ENCODE measurements at places on chromosomes 7 and 10.

DNA sequence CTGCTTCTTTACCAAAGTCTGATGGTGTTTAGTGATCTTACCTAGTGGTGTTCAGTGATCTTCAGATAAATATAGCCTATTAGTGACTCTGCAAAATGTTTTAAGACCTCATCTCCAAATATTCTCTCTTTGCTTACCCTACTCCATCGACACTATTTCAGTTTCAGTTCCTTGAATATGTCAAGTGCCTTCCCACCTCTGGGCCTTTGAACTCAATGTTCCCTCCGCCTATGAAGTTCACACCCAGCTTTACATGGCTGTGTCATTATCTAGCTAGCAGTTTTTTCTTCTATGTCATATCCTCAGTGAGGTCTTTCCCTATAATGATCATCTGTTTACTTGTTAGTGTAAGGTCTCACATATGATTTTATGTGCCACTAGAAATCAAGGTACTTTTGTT lies 322.6 kb downstream of the DGKB start:
- DNase-seq, result no peak

- no peak for DNase-seq
Observed at GRCh38 chr10:59536167-59537014, 173.3 kb downstream of the SLC16A9 start.

DNA sequence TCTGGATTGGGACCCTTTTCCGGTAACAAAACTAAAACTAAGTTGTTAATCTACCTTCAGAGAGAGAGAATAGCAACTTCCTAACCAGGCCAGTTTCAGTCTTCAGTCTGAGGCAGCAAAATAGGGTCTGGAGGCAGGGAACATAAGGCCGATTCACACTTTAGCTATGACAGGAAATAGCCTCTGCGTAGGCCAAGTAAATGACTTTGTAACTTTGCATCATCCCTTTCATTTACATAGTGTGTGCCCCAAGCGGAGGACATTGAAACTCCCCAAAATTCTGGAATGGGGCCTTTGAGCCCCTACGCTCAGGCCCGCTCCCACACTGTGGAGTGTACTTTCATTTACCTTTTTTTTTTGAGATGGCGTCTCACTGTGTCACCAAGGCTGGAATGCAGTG lies 1.7 kb upstream of the UPP1 start:
- no peak for DNase-seq

- no peak for DNase-seq
Observed at GRCh38 chr10:3412071-3412582, 239.5 kb upstream of the PITRM1 start.

DNA sequence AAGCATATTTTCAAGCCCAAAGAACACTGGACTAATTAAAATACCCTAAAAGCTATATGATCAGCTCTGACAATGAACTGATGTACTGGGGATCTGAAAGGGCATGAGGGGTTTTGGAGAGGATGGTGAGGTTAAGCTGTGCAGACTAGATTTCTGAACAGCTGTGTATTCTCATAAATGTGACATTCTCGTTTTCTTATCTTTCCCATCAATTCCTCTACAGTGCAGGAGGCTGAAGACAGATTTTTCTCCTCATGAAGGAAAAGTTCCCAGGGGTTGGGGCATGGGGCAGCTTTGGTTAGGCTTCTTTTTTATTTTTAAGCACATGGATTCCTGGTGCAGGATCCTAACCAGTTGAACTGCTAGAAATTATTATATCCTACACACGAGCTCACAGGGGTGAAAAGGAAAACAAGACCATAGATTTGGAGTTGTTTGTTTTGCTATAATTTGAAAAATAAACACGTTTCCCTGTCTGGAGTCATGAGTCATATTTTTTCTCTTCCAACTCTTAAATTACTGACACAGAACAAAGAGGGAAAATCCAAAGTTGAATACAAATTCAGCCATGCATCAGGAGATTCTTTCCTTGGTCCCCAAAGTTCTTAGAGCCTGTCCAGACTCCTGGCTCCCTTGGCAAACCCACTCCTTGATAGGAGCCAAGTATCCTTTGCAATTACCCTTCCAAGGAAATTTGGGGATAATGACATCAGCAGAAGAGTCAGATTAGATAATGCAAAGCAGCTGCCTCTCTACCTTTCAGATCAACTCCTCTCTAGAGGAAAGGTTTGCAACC lies 147.7 kb upstream of the NPVF start:
- DNase-seq, result no peak

DNA sequence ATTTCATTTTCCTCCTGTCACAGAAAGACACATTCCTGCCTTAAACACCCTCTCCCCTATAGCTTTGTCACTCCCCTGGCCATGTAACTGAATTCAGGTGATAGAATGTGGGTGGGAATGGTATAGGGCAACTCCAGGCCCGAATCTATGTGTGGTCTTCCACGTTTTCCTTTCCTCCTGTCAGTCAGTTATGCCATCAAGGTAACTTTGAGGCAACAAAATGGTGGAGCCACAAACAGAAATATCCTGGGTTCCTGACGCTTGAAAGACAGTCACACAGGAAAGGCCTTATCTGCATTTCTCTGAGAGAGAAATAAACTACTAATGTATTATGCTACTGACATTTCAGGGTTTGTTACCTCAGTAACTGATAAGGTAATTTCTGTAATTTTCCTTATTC lies 326.8 kb downstream of the HPSE2 start:
- DNase-seq, result no peak

DNA sequence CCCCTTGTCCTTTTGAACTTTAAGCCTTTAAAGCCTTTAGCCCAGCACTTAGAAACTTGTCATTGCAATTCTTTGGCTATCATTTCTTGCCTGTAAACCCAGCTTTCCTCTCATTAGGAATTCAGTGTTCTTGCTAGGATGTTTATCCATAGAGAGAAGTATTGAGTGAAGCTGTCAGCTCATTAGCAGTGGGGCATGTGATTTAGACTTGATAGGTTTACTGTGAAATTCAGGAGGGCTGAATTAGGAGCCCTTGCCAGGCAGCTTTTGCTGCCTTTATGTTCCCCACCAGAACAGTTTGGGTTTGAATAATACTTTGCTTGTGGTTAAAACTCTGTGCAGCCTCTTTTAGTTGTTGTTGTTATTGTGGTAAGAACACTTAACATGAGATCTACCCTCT lies 39.5 kb downstream of the LHFPL3 start:
- DNase-seq, result no peak

GRCh38 chr10:48551861-48552591 lies 52.8 kb downstream of the ARHGAP22 start:
- DNase-seq, result no peak

GRCh38 chr10:32298075-32298812 lies 48.7 kb downstream of the EPC1 start:
- DNase-seq, result no peak

- no peak for DNase-seq
Observed at GRCh38 chr7:139745678-139746143, 32.1 kb downstream of the HIPK2 start.

DNA sequence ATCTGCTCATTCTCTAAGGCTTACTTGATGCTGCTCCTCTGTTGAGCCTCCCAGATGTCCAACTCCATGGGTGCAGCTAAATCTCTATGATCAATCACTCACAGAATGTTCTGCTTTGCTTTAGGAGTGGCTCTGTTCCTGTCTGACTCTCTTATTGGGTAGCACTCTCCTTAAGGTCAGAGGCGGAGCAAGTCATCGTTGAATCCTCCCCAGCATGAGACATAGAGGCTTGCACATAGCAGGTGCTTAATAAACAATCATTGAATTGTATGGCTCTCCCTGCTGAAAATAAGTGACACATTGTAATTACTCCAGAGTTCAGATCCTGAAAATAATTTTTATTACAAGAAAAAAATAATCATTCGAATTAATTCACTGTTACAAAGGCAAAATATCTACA lies 69.7 kb downstream of the NPS start:
- no peak for DNase-seq

- no peak for DNase-seq
Observed at GRCh38 chr10:130074639-130075038, 36.0 kb downstream of the C10orf143 start.

DNA sequence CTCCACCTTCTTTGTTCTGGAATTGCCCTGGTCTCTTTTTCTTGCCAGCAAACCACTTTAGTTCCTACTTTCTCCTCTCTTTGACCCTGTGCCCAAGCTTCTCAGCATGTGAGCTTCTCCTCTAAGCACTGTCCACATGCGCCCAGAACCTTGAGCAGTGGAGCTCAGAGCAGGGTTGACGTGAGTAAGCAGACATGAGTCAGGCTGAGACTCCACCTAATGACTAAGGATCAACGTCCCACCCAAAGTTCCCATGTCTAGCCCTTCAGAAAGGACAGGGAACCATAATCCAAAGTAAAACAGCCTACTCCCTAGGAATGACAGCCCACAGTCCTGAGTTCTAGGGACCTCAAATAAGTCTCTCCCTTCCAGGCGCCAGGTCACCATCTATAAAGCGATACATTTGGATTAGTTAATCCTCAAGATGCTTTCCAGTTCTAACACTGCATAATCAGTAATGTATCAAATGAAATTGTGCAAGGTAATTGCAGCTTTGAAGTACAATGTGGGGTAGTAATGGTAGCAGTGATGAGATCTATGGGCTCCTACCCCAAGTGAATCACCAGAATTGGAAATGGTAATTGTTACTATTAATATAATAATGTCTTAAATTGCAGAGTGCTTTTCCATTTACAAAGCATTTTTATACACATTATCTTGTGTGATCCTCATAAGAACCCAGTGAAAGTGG lies 44.5 kb downstream of the KCNMA1 start:
- no peak for DNase-seq

GRCh38 chr10:97766996-97767924 lies 4.5 kb downstream of the SFRP5 start:
- no peak for DNase-seq

DNA sequence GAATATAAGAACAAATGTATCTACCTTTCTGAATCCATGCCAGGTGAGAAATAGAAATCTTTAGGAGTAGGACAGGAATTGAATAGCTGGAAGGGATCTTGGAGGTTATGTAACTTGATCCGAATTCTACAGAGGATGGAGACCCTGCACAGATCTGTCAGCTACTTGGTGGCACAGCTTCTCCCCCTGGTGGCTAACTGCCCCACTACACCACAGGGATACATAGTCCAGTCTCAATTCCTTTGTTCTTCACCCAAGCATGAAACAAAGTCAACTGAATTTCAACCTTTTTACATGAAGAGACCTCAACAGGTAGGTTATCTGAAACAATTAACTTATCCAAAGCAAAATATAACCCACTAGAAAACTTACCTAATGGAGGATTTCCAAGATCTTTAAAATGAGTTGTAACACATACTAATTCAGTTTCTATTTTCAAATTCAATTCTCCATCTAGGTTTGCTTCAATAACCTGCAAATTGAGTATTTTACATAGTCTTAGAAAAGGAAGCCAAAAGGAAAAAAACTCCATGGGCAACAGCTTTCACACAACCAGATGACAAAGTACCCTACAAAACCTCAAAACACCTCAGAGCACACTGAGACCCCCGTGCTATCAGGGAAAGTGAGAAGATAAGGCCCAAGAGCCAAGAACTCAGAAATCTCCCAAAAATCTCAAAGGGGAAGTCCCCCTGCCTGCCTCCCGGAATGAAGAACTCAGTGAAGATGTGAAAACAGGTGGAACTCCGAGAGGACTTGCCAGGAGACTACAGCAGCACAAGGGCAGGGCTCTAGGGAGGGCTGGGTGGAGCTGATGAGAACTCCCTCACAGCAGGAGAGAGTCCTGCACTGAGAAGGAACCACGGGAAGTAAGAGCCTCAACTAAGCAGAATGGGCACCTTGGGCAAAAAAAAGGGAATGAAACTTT lies 10.3 kb downstream of the HUS1 start:
- no peak for DNase-seq

DNA sequence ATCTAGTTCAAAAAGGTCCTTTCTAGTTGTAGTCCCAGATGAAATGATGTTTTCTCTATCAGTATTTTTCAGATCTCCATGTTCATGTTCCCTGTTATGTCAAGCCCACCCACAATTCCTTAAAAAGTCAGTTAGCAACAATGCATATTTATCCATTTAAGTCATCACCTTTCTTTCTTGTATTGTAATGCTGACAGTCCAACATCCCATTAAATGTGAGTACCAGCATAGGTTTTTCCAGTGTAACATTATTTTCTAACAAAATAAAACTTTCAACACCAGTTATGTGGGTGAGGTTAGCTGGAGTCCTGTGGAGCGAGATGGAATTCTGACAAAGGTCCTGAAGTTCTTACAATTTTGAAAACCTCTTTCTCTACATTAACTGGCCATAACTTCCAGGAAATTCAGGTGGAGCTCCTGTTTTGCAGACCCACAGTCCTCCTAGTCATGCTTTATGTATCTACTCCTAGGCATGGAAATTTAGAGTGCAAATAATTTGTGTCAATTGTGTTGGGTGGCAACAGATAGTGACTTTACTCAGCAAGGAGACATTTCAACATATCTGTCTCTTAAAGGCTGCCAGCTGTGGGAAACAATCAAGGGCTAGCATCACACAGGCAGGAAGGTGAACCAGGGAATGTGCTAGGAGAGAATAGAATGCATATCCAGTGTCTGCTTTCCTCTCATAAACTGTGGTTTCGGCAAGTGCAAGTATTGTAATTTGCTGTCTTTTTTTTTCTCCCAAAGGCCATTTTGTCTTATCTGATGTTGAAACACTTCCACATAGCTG lies 162.6 kb downstream of the MTERF1 start:
- no peak for DNase-seq

GRCh38 chr10:43338117-43338516 lies 33.3 kb upstream of the FXYD4 start:
- DNase-seq, result no peak

DNA sequence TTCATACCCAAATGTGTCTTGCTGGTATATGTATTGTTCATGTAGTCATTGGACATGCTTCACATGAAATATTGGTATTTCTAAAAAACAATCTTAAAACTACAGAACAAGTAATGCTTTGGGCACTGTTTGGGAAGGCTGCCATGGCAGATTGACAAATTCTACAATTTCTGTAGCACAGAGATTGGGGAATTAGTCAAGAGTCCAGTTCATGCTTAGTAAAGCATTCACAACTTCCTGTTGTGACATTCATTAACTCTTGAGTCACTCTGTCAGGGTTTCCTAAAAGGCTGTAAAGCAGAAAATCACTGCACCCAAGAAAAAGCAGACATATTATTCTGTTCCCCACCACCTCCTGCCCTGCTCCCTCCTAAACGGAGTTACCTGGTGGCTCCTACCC lies 398.9 kb downstream of the PHTF2 start:
- DNase-seq, result no peak

DNA sequence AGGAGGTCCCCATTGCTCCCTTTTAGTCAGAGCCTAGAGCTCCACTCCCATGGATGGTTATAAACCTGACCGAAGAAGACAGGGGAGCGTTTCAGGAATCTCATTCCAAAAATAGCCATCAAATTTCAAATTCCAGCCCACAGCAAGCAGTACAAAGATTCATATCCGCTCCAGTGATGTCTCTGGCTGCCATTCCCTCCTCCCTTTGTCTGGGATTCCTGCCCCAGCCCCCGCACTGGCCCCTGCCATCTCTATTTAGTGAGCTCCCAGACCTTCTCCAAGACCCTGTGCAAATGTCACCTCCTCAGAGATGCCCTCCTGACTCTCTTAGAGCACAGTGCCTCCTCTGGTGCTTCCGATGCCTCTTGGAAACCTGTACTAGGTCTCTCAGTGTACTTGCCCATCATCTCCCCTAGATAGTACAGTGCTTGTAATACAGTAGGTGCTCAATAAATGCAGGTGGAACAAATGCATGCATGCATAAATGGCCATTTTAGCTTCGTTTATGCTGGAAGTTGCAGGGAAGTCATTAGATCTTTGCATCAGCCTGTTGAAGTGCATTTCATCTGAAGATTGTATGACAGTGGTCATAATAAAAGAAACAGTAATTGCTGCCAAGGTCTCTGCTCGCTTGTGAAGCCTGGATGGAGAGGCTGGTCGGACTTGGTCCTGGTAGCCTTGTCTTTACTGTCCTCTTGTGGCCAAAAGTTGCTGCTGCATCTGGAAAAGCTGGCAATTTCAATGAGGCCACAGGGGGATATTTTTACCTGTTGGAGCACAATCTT lies 32.0 kb upstream of the HABP2 start:
- DNase-seq, result no peak

Measured in stimulated activated CD4-positive, alpha-beta T cell treated with anti-CD3 and anti-CD28 coated beads, Interleukin-15, amount 100 ng/mL, for 1 hour (primary cell).